ENCODE measurements at places on chromosomes 6 and 20.

DNA sequence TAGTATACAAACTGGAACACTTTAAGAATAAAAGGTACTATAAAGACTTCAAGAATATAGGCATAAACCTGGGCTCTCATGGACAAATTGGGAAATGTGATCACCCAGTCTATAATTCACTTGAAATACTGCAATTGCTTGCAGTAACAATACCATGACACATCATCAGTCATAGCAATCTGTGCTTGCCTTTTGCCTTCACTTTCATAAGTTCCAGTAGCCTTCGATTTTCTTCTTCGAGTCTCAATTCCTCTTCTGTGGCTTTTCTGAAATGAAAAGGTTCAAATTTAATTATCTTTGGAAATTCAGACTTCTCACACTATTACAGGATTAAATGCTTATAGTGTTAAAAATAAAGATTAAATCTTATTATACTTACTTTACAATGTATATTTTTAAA is 96.3 kb upstream of the ZBTB24 start:
- DNase-seq, result peak; percentile 22

DNA sequence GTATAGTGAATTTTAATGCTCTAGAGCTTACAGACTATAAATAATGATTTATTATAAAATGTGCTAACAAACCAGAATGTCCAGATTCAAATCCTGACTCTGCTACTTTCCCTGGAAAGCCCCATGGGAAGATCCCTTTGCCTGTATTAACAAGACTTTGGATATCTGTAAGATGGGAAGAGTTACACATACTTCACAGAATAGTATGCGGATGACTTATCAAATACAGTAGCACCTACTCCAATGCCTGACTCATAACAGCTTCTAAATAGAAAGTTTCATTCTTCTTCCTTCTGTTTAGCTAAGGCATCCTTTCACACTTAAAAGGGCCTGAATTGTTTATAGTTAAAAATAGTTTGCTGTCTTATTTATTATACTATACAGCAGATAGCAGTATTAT is 166.3 kb downstream of the KCNQ5 start:
- DNase-seq, result no peak

- no peak for DNase-seq
Observed at GRCh38 chr6:118663993-118664985, 12.9 kb upstream of the CEP85L start.

- DNase-seq, result peak; percentile 53
Observed at GRCh38 chr6:27545271-27546046, 72.6 kb upstream of the ZNF184 start.

DNA sequence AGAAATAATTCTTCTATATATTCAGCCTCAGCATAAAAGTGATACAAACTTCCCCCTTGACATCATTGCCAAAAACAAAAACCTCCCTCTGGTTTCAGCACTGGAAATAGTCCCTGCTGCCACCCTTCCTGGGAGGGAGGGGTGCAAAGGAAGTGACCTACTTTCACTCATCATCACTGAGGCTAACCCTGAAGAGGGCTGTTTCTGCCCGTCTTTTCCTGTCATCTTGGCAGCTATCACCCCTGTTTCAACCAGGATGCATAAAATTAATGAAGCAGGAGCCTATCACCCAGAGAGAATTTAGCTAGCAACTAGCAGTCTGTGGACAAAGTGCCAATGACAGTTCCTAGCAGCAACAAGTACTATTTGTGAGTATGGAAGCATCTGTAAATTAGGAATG is 397.8 kb downstream of the LAMA2 start:
- no peak for DNase-seq

DNA sequence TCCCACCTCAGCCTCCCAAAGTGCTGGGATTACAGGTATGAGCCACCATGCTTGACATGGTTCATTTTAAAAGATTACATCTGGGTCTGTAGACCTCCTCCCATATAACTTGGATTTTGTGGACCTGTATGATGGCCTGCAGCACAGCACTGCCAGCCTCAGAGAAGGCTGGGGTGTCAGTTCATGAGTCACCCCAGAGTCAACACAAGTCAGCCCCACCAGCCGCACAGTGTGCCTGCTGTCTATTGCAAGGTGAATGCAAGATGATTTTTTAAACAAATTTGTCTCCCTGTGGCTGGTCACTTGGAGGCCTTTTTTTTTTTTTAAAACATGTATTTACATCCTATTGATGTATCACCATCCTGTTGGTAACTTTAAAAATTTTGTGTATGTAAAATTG is 76.7 kb downstream of the RREB1 start:
- no peak for DNase-seq

DNA sequence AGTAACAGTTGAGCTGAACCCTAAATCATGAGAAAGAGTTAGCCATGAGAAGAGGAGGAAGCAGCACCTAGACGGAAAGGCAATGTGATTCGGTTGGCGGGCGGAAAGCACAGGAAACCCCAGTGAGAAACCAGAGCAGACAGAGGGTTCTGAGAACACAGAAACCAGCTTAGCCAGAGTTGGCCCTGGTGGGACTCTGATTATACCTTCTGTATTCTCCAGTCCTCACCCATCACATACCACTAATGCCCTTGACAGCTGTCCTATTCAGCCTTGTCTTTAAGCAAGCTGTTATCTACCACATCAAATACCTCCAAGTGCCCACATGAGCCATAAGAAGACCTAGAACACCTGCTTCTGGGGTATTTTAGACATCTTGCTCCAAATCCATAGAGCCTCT is 58.9 kb upstream of the LRRC1 start:
- no peak for DNase-seq
